C1 segment of cervical spinal cord (tissue), 14 donors: ENCODE measurements at places on chromosomes 1 and 21.

- no peak for DNase-seq
These were observed 3.1 kb downstream of the FTCD start for GRCh38 chr21:46151989-46152926.

DNA sequence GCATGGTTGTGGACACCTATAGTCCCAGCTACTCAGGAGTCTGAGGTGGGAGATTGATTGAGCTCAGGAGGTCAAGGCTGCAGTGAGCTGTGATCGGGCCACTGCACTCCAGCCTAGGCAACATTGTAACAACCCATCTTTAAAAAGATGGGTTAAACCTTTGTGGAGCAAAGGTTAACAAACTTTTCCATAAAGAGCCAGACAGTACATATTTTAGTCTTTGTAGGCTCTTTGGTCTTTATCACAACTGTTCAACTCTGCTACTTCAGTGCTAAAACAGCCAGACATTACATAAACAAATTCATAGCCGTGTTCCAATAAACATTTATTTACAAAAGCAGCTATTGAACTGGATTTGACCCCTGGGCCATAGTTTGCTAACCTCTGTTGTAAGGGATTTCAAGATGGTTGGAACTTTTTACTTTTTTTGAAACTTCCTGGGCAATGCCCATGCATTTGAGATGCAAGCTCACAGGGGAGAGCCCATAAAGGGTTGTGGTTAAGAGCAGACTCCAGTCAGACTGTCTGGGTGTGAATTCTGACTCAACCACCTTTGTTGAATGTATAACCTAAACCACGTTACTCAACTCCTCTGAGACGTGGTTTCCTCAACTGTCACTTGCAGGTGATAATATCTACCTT, 10.8 kb downstream of the INAVA start:
- no peak for DNase-seq

DNA sequence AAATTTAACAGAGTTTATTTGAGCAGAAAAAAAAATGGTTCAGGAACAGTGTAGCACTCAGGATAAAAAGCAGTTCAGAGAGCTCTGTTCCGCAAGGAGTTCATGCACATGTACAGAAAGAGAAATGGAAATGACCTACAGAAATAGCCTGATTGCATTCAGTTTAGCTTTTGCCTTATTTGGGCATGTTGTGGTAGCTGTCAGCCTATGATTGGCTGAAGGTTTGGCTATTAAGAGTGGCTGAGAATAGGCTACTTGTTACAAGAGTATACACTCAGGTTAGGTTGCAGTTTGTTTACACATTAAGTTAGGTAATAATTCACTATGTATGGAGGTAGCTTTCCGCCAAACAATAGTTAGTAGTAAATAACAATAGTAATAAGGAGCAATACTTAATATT, 511.0 kb upstream of the TMPRSS15 start:
- no peak for DNase-seq

DNA sequence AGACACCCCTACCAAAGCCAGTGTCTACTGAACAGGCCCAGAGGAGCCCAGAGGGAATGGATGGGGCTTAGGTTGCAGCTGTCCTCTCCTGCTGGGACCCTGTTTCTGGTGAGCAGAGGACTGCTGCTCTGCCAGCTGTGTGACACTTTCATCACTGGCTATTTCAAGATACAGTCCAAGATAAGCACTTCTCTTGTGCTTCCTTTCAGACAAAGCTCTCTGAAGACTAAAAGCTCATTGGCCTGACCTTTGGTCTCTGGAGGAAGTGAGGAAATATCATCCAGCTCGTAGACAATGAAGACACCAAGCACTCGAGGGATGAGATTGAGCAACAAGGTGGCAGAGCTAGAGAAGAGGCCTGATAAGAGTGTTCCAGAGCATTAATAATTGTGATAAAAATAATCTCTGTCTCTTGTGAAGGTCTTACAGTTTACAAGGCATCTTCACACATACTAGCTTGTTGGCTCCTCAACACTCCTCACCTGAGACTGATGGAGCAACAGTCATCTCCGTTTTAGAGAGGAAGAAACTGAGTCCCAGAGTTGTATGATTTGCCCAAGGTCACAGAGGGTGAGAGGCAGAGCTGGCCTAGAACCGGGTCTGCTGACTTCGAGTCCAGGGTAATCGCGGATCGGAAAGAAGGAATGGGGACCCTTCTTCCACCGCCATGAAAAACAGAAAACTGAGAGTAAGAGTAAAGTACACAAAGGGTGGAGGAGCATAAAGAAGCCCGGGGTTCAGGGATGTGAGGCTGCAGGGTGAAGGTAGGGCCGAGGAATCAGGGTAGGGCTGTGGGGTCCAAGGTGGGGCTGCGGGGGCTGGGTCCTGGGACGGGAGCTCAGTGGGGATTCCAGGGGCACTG, 666 bp downstream of the PAFAH2 start:
- no peak for DNase-seq

- no peak for DNase-seq
These were observed 69.6 kb downstream of the OLFML2B start for GRCh38 chr1:161954050-161954449.
